ENCODE measurements at places on chromosomes 13 and 19.

DNA sequence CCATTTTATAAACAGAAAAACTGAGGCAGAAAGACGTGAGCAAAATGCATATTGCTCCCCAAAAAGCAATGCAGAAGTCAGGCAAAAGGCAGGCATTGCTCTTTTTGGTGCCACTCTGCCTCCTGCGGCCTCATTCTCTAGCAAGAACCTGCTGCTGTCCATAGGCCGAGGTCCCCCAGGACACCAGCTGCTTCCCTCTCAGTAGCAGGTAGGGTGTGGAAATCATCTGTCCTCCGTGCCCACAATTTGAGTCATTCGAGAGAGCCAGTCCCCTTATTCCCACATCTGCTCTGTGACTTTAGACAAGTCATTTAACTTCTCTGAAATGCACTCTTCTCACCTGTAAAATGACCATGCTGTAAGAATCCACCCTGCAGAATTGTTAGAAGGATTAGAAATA lies 50.0 kb downstream of the TNFRSF19 start:
- DNase-seq, result no peak

DNA sequence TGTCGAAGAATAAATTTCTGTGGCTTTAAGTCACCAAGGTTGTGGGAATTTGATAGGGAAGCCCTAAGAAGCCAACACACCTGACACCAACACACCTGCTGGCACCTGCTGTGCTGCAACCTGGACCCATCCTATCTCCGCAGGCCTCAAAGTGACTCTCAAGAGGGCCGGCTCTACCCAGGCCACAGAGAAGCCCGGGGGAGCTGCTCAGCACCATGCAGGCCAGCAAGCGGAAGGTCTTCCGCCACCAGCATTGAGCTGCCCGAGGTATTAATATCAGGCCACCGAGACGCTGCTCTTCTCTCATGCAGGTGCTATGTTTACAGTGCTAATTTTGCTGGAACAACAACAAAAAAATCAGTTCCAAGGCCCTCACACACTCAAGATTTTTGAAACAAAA lies 32.2 kb upstream of the CD33 start:
- no peak for DNase-seq

- DNase-seq, result no peak
These were observed 5.6 kb downstream of the TCF3 start for GRCh38 chr19:1646659-1647453.

DNA sequence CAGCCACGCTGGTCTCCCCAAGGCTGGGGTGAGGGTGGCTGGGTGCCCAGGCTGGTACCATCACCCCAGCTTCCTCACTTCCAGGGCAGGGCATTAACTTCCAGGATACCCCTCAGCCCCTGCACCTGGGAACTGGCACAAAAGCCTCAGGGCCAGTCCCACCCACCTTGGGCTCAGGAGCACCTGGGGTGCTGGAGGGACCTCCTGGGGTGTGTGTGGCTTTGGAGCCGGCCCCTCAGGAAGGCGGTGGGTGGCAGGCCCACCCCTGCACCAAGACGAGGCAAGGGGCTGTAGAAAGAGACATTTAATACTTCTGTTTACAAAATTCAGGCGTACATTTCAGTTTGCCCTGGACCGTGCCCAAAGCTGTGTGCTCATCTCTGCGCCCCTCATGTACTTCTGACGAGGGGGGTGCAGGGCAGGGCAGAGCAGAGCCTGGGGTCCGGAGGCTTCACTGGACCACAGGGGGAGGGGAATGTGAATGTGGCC lies 16.8 kb downstream of the MPND start:
- no peak for DNase-seq
